Retinal pigment epithelial cell (primary cell): ENCODE measurements at places on chromosomes 1 and 21.

DNA sequence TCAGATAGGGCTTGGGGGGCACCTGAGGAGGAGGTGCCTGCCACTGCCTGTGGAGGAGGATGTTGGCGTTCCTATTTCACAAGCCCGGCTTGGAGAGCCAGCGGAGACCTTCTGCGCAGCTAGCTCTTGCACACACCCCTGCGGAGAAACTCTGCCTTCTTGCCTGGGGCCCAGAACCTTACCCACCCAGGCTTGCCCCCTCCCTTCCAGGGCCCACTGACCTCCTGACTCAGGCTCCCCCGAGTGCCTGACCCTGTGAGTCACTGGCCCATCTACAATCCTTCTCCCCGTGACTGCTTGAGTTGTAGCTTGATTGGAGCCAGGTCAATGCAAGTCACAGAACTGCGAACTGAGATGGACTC is 3.4 kb downstream of the HES2 start:
- no peak for DNase-seq

DNA sequence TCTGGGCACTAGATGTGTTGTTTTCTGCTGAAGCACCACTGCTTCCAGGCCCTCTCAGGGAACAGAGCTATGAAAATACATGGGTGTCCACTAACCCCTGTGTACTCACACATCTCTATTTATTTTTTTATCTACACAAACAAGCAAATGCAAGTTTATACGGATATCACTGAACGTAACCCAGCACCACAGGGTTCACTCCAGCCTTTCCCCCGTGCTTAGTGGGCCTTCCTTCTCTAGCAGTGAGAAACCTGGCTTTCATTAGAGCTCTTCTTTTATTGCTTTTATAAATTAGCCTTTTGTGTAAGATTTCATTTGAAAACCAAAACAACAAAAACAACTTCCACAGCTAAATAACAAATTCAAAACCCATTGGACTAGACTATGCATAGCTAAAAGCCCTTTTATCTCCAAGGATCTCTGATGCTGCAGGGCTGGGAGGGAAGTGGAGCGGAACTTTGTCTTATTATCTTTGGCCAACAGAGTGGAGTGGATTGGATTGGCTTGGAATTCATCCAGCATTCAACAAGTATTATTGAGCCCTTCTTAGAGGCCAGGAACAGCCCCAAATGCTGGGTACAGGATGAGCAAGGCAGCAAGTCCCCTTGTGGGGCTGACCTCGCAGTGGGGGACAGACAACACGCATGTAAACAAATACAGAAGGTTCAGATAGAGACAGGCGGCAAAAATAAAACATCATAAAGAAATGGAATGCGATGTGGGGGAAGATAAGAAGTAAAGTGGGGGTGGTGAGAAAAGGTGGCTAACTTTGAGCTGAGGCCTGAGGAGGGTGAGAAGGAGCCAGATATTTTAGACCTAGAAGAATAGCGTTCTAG is 371.8 kb upstream of the POU3F1 start:
- no peak for DNase-seq

- DNase-seq: no peak
Measured at GRCh38 chr1:210857146-210857663, 276.7 kb downstream of the KCNH1 start.

DNA sequence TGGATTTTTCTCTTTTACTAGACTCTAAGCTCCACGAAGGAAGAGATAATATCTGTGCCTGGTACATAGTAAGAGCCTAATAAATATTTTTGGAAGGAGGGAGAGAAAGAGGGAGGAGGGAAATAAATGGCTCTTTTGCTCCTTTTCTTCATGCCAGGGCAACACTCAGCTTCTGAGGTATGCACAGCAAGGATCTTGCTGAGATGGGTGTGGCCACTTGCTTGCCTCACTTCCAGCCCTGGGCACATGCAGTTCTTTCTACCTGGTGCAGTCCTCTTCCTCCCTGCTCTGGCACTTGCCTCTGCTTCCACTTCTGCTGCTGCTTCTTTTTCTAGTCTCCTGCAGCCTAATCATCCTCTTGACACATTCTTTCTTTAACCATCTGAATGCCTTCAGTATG is 148.1 kb downstream of the FGGY start:
- DNase-seq: no peak

- DNase-seq: no peak
Measured at GRCh38 chr1:156246781-156247459, 936 bp downstream of the PAQR6 start.

DNA sequence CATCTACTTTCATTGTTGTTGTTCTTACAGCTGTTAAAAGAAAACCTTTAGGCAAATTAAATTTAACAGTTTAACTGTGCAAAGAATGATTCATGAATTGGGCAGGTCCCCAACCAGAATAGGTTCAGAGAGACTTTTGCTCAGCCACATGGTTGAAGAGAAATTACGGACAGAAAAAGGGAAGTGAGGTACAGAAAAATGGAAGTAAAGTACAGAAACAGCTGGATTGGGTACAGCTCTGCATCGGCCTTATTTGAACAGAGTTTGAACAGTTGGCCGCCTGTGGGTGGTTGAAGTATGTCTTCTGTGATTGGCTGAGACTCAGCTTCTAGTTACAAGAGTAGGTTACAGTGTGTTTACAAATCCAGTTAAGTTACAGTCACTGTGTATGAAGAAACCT is 210.1 kb downstream of the FGGY start:
- DNase-seq: no peak

DNA sequence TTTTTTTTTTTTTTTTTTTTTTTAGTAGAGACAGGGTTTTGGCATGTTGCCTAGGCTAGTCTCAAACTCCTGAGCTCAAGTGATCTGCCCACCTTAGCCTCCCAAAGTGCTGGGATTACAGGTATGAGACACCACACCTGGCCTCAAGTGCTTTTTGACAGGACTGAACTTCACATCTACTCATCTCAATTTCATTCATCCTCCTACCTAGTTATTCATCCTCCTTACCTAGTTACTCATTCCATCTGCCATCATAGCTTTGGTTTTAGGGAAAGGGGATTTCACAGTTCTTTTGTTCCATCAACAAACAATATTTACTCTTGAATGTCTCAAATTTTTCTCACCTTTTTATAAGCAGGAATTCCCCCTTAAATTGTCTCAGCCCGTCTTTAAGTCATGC is 38.6 kb upstream of the RALGPS2 start:
- DNase-seq: no peak

GRCh38 chr1:110007046-110007830 is 22.7 kb downstream of the AHCYL1 start:
- no peak for DNase-seq

DNA sequence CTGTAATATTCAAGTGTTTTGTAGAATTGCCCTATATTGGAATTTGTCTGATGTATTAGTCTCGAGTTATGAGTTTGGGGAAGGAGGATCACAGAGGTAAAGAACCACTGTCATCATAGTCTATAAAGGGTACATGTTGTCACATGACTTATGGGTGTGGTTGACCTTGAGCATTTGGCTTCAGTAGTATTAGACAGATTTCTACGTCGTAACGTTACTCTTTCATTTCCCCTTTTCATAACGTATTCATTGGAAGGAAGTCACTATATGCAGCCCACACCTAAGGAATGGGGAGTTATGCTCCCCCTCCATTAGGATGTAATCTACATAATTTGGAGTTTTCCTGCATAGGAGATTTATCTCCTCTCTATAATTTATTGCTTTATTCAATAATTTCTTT is 110.1 kb upstream of the VAV3 start:
- DNase-seq: no peak

GRCh38 chr1:201014816-201015200 is 8.7 kb downstream of the KIF21B start:
- no peak for DNase-seq

GRCh38 chr1:30601316-30602085 is 121.9 kb downstream of the MATN1 start:
- DNase-seq: no peak

- DNase-seq: no peak
Measured at GRCh38 chr1:33060579-33061083, 20.3 kb upstream of the AZIN2 start.

DNA sequence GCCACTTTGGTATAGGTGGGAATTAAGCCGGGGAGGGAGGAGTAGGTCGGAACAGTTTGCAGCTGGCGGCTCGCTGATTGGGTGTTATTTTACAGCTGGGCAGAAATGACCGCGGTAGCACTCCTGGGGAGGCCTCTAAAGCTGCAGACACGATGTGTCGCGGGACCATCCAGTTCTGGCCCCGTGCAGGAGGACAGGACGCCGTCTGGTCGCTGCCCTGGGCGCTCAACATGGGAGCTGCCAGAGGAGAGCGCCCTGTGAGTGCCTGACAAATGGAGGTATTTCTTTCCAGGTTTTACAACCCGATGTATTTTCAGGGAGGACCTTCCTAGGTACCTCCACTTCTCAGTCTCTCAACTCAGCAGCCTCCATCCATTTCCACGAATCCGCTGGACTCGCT is 46.2 kb downstream of the CDC7 start:
- DNase-seq: no peak

DNA sequence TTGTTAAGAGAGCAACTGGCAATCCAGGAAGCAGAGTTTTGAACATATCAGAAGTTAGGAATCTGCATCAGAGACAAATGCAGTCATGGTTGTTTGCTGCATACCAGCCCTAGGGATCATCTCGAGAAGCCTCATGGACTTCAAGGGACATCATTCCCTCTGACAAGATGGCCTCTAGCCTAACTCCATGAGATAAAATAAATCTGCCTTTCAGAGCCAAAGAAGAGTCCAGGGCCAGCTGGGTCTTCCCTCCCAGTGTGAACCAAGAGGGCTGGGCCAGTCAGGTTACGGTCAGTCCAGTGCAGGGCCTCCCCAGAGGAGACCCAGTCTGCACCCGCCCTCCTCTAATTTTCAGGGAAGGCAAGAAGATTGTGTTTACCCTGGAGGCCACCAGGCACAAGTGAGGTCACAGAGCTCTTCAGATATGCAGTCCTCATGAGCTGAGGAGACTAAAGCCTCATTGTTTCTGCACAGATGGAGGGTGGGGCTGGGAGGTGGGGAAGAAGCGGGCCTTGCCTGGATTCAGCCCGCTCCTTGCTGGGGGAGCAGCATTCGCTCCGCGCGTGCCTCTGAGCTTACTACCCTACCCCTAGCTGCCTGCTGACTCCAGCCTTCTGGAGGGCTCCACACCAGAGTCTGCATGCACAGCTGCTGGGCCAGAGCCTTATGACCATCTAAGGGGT is 52.8 kb downstream of the CAPN2 start:
- no peak for DNase-seq

DNA sequence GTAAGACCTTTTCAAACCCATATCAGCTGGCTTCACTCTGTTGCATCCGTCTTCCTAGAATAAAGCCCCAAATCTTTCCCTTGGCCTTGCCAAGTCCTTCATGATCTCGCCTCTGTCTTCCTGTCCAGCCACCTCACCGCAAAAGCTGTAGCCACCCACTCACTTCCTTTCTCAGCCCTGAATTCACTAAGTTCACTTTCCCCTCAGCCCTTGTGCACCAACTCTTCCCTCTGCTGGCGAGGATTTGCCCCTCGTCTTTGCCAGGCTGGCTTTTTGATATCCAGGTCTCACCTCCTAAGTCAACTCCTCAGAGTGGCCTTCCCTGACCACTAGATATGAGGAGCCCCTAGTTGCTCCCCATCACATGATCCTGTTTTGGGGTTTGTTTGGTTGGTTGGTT is 3.9 kb upstream of the COL16A1 start:
- DNase-seq: no peak

- no peak for DNase-seq
Measured at GRCh38 chr1:153404768-153405167, 11.6 kb upstream of the S100A7A start.

DNA sequence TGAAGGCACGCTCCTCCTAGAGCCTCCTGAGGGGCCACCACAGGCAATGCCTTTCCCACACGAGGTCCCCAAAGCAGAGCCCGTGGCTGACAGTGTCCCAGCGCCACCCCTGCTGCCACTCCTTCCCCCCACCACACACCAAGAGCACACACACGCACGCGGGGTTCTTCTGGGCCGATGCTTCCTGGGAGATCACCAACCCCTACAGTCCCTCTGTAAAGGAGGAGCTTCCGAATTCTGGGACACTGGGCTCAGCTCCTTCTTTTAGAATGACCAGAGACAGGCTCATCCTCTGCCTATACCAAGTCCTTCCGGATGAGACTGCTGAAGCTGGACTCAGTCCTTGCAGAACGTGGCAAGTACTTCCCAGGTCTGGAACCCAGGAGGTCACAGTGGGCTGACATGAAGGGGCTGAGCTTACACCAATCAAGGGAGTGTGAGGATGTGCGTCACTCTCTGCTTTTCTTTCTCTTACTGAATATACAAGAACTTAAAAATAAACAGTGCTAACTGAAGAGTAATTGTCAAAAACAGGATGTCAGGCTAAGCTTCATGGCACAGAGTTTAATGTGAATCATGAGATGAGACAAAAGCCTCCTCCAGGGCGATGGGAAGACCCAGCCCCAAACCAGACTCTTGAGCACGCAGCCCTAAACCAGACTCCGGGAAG is 12.7 kb downstream of the SSU72 start:
- no peak for DNase-seq

DNA sequence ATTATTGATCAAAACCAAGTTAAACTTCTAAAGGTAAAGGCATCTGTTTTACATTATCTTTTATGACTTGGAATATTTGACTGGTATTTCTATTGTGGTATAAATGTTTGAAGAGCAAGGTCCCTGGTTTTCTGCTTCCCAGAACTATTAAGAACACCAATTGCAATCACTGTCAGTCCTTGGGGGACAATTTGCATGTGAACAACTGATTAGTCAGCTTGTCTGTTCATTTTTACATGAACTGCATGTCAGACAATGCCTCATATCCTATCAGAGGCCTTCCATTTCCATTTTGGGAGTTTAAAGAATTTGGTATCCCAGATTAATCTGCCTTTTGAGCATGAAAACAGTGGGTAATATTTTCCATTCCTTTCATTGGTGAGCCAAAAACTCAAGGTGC is 654.9 kb upstream of the USP24 start:
- DNase-seq: no peak

GRCh38 chr1:21115098-21115760 is 61.5 kb downstream of the EIF4G3 start:
- DNase-seq: no peak

- no peak for DNase-seq
Measured at GRCh38 chr1:202150602-202151001, 6.1 kb upstream of the ARL8A start.

DNA sequence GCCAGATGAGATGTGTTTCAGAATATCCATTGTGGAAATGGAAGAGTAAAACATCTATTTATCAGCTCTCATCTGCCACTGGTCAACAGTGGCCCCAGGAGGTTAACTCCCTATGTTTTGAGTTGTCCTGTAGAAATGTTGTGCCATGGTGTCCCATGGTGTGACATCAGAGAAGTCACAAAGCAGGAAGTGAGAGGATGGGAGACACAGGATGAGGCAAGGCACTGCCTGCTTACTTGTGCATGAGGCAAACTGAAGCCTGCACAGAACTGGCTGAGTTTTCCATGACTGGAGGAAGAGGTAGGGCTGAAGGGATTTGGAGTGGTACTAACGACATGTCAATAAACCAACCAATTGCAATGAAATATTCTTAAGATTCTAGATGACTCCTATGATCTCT is 131.5 kb upstream of the ZNF644 start:
- no peak for DNase-seq

- DNase-seq: no peak
Measured at GRCh38 chr1:228987286-228987685, 252.0 kb downstream of the RHOU start.

GRCh38 chr1:170664093-170664827 is at the start of gene PRRX1:
Gene PRRX1 (plus strand): TSS chr1:170664131. CDS start chr1:170664219, 88 bp downstream.
- DNase-seq: no peak
